ENCODE measurements at places on chromosomes 1 and 21.

- no peak for DNase-seq
Measured at GRCh38 chr21:33552093-33552998, 9.5 kb downstream of the SON start.

GRCh38 chr1:67818725-67819301, 14.5 kb downstream of the GNG12 start:
- no peak for DNase-seq

DNA sequence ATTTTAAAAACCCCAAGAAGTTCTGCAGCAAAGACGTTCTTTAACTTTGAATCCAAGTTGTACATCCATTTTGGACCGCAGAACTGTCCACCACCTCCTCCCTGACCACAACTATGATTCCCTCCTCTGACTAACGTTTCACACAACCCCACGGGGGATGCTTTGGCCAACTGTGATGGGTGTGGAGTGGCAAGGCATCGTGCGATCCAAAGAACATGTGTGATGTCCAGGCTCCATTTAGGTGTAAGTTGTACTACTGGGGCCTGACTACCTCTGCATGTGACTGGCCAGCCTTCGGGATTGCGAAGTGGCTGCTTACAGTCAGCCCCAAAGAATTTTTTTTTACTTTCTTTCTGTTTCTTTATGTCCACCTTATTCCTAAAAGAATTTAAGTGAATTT, 6.7 kb downstream of the KCNJ15 start:
- DNase-seq = no peak

- peak; percentile 85 for DNase-seq
Measured at GRCh38 chr1:23168445-23169194, at the start of gene LUZP1. TSS of gene LUZP1 (minus strand) at chr1:23168856.

- DNase-seq = no peak
Measured at GRCh38 chr1:62796221-62796620, 12.3 kb downstream of the ATG4C start.

DNA sequence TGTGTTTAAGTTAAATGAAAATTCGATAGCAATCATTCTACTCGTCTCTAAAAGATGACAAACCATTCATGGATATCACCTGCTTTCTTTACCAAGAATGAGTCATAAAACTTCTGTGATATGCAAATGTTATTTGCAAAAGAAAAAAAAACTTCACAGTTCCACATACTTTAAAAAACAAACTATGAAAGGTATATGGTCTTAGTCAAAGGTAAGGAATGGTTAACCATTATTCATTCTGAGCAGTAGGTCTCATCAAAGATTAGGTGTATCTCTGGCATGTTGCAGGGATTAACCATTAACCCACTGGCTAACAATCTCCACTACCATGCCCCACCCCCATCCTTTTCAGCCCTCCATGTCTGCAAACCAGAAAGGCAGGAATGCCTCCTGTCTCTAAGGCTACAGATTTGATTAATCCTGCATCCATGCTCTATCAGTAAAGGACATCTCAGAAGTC, 44.4 kb downstream of the PTPN14 start:
- no peak for DNase-seq

DNA sequence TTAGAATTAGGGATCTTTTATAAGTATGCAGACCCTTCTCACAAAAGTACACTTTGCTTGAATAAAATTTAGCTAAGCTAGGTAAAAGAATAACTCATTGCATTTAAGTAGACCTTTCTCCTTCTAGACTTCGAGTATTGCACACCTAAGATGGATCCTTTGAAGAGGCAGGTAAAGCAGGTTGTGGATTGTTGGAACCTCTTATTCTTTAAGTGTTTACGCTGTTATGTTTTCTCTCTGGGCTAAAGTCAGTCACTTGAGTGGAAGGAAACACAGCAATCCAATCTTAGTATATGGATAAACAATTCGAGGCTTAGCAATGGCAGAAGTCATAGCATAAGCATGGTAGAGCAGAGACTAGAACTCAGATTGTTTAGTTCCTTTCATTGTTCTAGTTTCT, 11.4 kb downstream of the MAGI3 start:
- DNase-seq = no peak

DNA sequence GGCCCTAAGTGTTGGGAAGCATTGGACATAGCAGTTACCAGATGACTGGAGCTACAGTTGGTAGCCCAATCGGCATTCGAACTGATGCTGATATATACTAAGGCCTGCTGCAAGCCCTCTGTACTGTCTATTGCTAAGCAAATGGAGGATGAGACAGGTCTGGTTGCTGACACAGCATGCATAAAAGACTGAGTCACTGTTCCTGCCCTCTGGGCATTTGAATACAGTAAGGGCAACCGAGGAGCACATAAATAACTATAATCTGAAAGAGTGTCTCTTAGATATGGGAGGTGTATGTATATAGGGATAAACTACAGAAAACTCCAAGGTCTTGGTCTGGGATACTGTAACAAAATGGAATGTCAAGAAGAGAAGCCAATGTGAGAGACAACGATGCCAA, 16.8 kb upstream of the MARK1 start:
- DNase-seq = no peak

- DNase-seq = no peak
Measured at GRCh38 chr1:200029822-200030152, 2.3 kb downstream of the NR5A2 start.

DNA sequence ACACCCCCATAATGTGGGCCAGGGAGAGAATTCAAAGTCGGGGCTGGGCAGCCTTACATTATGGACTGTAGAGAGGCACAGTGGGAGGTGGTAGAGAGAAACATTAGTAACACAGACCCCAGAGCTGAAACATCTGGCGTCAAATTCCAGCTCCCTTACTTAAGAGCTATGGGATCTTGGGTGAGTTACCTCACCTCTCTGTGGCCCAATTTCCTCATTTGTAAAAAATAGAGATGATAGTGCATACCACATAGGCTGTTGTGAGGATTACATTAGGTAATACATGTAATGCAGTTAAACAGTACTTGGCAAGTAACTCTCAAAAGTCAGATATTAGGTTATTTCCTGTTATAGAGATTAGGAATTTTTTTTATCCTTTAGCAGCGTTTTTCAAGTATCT, 160.5 kb upstream of the KIAA0040 start:
- DNase-seq = no peak

GRCh38 chr1:24071941-24072340, 40.0 kb downstream of the MYOM3 start:
- no peak for DNase-seq

GRCh38 chr1:107870696-107871095, 94.3 kb downstream of the VAV3 start:
- no peak for DNase-seq

DNA sequence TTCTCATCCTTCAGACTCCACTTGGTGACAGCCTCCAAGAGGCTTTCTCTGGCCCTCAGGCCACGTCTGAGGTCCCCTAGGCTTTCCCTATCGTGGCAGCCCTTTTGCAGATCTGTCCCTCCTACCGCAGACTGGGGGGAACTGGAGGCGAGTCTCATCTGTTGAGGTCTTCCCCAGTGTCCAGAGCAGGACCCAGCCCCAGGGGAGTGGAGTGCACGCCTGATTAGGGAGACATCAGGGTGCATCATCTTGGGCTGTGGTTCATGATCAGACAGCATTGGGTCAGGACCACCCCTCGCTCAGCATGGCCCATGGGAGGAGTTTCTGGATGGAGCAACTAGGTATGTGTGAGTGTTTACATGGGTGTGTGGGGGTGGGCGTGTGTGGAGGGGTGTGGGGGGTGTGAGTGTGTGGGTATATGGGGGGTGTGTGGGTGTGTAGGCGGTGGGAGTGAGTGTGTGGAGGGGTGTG, 8.5 kb upstream of the MATN1 start:
- DNase-seq = no peak

GRCh38 chr1:152168535-152168868, 9.5 kb upstream of the RPTN start:
- DNase-seq = no peak

DNA sequence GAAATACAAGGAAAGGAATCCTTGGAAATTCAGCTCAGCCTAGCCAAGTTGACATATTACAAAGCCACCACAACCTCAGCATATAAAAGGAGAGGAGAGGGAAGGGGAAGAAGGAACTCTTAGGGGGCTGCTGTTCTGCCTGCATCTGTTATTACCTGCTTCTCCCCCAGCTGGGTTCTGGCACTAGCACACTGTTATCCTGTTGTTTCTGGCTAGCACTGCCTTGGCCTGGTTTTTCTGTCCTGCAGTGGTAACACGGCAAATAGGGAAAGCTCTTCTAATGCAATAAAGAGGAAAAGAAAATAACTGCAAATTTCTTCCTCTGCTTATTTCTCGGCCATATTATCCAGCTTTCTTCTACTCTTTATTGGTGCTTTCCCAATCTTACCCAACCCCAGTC, 16.5 kb upstream of the VCAM1 start:
- DNase-seq = no peak

DNA sequence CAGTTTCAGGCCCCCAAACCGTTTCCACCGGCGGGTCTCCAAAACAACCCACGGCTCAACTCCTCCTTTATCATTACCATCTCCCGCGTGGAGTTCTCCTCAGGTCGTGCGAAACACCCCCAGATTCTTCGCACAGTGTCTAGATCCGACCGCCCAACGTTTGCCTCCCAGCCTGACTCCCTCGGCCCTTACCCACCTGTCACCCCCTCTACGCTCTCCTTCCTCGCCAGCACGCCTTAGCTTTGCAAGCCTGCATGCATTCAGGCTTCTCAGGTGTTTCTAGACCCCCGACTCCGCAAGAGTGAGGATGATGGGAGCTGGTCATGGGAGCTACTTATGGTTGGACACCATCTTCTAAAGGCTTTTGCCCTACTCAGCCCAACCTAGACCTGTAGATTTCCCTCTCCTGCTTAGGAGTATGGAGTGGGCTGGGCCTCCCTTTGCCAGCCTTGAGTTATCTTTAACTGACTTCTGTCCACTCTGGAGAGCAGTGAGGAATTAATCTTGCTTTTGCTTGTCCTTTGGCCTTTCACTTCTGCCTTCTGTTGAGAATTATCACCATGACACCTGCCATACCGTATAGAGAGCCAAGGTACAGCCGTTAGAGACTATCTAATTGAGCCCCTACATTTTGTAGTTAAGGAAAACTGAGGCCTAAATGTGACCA, 865 bp downstream of the ATP5IF1 start:
- DNase-seq = no peak

- DNase-seq = no peak
Measured at GRCh38 chr21:16624479-16625118, 888.2 kb upstream of the CXADR start.

DNA sequence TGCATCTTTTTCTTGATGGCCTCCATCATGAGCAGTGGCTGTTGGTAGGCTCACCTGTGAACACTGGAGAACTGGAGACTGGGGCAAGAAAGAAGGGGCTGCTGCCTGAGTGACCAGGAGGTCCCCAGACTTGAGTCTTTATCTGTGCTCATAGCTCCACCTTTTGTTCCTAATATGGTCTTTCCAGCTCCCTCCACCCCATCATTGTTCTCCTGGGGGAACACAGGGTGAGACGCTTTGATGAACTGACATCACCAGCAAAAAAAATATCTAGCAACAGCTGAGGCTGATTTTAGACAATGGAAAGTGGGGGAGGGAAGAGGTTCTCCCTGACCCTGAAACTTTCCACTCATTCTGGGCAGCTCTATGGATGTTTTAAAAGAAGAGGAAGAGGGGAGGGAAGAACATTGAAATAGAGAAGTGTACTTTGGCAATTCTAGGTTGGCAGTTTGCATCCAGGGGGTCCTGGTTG, at the start of gene TPM3:
Gene TPM3, minus strand, starts transcription at position 111 of the 472 bp plus-strand sequence. Its CDS starts 82 bp downstream, at position 29.
- DNase-seq = no peak

DNA sequence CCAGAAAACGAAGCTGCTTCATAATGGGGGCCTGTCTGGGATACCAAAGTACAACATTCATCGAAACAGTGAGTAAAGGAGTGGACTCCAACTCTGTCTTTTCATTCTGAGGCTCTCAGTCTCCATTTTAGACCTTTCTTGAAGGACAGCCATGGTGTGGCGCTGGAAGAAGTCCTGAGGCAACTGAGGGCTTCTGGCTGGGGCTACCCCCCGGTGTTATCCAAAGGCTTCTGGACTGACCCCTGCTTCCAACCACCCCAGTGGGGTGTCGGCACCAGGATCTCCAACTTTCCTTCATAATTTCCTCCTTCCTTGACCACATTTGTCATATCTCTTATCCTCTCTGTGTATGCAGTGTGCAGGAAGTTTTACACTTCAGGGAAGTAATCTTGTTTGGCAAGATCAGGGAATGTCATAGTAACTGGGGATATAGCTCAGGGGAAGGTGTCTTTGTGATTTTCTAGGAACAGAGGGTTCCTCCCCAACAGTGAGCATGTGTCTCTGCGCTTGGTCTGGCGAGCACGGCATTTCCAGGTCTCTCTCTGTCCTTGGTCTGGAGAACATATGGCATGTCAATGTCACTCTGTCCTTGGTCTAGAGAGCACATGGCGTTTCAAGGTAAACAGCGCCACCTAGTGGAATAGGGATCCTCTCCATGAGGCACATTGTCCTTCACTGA, 19.4 kb upstream of the BSDC1 start:
- peak; percentile 12 for DNase-seq

DNA sequence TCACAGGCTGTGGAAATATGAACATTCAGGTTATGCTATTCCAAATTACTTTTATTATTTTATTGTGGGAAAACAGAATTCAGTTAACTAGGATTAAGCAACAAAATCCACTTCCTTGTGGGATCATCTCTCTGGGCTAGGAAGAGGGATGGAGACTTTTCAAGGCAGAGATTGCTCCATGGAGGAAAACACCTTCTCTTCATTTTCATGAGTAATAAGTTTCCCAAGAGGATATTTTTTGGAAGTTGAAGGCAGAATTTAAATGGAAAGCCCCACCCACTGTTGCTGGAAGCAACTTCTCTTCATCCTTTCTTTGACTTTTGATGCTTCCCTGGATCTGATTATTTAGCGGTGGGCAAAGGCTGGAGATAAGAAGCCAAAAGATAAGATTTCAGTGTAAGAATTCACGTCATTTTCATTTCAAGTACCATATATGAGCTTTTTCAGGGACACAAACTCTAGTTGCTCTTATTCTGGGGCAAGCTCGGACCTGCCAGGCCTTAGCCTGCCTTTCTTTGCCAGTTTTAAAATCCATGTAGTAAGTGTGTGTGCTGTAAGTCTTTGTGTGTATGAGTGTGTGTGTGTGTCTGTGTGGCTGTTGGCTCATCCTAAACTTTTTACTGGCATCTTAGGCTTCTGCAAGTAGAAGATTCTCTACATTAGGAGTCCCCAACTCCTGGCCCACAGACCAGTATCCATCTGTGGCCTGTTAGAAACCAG, 11.7 kb upstream of the IL24 start:
- no peak for DNase-seq

- no peak for DNase-seq
Measured at GRCh38 chr1:99331083-99331482, 66.8 kb downstream of the PLPPR4 start.

Measured in hippocampal formation (tissue), 2 donors.